ENCODE measurements at places on chromosomes 7 and 10.

DNA sequence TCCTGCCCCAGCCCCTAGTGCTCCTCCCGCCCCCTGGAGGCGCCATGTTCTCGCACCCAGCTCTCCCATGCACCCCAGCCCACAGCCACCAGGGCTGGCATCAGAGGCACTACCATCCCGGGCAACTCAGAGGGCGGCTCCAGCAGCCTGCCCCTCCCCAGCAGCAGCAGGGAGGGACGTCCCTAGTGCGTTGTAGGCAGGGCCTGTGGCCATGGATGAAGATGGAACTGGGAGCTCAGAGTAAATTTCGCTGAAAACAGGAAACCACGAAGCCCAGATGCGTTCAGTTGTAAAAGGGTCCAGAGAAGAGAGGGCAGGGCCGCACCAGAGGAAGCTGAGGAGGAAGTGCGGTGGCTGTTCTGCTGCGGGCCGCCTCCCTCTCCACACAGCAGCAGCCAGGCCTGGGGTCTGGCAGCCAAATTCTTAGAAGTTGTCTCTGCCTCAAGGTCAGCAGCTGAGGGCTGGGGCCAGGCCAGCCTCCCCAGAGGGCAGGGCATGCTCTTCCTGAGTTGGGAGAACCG, 24.6 kb downstream of the VSIR start:
- DNase-seq: peak; percentile 53

- DNase-seq: no peak
These were observed 199.1 kb upstream of the AHR start for GRCh38 chr7:17099083-17099973.

DNA sequence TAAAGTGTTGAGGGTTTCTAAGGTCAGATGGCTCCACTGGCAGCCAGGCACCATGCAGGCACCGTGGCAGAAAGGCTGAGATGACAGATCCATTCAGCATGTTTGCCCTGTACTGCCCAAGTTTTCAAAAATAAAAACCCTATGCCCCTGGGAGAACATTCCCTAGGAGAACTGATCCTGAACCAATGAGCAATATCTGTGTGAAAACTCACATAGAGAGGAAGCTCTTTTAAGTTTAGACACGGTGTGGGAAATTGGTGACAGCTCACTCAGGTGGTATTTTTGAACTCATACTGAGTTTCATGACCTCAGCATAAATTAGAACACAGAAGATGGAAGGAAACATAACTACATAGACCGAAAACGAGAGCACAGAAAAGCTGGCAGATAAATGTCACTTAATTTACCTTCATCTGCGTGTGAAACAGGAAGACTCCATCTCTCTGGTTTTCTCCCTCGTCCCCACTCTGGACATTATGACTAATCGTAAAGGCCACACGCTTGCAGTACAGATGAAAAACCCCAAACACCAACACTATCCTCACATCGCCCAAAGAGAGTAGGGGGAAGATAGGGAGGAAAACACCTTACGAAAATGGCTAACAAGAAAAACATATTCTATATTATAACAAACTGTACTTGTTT, 127.8 kb downstream of the ICA1 start:
- no peak for DNase-seq

- no peak for DNase-seq
These were observed 63.7 kb upstream of the ZPBP start for GRCh38 chr7:50156706-50157105.

DNA sequence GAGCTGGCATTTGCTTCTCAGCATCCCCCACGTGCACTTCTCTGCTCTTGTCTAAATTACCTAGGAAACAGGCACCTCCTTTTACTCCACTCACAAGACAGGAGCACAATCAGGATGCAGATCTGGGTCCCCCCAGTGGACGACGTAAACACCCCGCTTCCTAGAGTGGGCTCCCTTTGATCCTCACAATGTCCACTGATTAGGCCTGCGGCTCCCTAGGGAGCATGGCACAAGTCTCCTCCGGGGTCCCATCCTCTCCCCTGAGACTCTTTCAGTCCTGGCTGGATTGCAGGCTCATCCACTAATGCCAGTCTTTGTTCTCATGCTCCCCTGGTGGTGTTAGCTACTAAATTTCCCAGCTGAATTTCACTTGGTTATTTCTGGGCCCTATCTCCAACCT, 98.3 kb downstream of the GLI3 start:
- DNase-seq: no peak

DNA sequence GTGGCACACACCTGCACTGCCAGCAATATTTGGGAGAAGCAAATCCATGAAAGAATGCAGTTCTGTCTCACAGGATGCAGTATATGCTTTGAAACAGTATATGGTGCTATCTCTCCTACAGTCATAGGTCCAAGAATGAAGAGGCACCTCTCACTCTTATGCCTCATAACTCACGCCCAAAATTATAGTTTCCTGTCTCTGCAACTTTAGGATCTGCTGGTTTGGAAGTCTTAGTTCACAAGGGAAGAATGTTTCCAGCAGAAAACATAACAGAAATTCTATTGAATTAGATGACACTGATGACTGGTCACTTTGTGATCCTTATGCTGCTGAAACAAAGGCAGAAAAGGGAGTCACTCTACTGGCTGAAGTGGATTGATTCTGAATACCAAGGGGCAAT, 5.7 kb downstream of the C10orf67 start:
- no peak for DNase-seq

- peak; percentile 31 for DNase-seq
These were observed 28.1 kb downstream of the EPHB4 start for GRCh38 chr7:100799037-100799896.

DNA sequence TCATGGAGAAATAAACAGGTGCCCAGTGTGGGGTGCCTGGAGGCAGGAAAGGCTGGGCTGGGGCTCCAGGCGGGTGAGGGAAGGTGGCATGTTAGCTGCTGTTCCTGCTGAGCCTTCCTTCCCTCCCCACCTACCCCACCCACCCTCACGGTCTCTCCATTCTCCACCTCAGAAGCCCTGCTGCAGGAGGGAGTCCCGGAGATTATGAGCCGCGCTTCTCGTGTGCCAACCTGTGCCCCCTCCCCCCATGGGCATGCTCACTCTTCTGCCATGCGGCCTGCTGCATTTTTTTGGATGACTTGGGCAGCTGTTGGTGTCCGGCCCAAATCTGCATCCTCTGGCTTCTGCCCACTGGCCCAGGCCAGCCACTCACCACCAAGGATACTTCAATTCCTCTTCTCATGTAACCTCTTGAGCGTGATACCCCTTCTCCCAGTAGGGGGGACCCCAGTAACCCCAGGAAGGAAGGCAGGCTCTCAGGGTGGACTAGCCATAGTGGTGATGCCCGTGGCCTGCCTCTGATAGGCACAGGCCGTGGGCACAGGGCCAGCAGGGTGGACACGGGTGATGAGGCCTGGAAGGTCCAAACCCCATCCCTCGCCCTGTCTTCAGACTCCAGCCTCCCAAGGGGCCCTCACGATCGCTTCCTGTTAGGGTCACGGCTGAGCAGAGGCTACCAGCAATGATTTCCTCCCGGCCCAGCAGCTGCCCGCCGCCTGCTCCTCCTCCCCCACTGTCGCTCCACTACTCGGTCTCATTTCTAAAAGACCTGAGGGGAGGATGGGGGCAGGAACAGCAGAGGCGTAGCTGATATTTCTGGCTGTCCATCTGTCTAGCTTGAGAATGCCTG, 27.8 kb downstream of the UNC5B start:
- no peak for DNase-seq

DNA sequence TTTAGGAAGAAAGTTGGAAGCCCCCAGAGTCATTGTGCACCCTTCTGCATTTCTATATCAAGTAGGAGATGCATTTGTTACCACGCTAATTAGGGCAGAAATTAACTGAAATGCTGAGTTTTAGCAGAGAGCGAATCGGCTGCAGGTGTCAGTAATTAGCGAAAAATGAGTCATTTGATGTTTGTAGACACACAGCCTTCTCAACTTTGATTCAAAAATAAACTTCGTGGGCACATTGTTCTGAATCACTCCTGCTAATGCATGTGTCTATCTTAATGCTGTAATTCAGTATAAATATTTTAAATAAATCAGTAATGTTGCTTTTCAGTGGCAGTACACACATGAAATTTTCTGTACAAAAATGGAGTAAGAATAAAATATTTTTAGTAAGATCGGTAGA, 109.5 kb upstream of the CARD11 start:
- DNase-seq: no peak

DNA sequence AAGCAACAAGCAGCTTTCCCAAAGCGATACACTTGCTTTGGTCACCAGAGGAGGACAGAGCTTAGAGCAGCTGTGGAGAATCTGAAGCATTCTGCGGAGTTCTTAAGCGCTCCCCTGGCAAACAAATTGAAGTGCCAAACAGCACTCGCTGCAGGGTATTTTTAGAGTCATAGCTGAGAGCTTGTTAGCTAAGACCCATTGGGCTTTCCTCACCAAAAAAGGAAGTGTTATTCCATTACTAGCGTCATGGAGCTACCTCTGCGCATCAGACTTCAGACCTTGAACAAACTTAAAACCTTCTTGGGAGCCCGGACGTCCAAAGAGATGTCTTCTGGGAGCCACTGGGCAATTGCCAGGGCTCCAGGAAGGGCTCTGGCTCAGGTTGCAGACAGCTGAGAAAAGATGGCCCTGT, 23.2 kb upstream of the BMPR1A start:
- DNase-seq: no peak

GRCh38 chr7:12802070-12802469, 114.6 kb downstream of the ARL4A start:
- no peak for DNase-seq

DNA sequence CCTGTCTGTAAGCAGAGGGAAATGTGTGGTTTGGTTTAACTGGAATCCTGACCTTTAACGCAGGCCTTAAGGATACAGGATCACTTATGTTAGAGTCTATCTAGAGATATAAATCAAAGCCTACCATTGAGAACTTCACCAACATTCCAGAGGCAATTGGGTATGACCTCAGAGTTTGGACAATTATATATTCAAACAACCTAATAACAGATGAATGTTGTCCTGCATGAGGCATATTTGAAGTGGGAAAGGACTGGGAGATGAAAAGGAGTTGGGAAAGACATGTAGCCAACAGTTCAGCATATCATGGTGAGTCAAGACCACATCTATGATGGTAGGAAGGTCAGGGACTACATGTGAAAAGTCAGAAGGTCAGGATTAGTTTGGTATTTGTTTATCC, 274.2 kb downstream of the DOCK4 start:
- DNase-seq: no peak

GRCh38 chr7:75867390-75867717, 11.5 kb upstream of the RHBDD2 start:
- DNase-seq: no peak

DNA sequence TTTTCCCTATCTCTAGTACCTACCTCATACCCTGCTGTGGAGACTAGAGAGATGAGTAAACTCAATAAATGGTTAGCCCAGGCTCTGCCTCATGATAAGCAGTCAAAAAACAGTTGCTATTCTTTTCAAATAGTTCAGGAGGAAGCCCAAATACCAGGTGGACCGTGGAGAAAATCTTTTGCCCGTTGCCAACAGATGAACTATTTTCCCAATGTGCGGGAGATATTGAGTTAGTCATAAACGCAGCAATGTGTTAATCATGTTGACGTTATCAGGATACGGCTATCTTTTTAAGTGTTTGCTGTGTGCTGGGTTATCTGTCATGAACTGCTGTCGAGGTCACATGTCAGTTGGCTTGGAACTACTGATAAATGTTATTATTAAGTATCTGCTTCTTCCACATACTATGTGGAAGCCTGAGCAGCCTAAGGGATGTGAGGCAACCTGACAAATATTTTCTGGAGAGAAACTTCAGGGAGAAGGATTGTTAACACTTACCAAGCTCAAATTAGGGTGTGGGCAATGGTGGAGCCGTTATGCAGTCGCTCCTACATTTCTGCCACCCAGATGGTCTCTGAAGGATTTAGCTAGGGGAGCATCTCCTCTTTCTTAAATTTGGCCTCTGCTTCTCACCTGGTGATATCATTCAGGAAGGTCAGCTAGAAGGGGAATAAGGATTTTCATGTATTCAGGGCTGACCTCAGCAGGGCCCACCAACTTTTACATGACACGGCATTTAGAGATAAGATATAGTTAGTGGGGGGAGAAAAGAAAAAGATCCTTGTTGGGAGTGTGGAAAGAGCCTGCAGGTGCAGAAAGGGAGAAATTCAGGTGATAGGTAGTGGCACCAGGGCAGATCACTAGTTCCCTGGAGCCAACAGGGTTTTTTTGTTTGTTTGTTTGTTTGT, 33.5 kb upstream of the SLC26A3 start:
- DNase-seq: no peak

GRCh38 chr7:100867776-100868485, 744 bp downstream of the TRIP6 start:
- no peak for DNase-seq

GRCh38 chr7:157009778-157010587, 480 bp downstream of the MNX1 start:
- DNase-seq: no peak

GRCh38 chr10:77177161-77177560, 460.4 kb downstream of the KCNMA1 start:
- DNase-seq: no peak

- DNase-seq: no peak
These were observed 207.9 kb downstream of the TNS3 start for GRCh38 chr7:47373871-47374451.

- DNase-seq: no peak
These were observed 252.6 kb upstream of the ANKRD30A start for GRCh38 chr10:36872702-36873393.

DNA sequence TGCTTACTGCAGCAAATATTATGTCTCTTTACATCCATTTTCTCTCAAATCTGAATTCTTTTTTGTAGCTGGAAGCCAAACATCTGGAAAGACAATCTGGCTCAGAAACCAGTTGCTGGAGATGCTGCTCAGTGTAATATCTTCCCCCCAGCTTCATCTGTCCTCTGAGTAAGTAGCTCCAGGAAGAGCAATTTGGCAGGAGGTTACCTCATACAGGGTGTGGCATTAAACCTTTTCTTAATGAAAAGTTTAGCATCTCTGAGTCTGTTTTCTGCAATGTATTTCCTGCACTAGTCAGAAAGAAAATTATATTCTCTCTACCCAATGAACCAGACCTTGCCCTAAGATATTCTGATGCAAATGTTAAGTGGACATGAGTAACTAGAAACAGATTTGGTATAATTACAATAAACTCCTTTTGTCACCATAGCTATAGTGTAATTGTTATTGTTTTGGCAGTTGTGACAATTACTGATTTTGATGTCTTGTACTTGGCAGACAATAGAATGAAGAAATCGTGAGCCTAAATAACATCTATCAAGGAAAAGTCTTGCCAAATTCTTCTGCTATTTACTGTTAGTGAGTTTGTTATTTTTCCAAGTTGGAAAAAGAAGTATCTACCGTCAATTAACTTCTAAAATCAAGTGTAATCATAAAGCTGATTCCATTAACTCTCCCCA, 123.3 kb downstream of the WDFY4 start:
- DNase-seq: no peak

DNA sequence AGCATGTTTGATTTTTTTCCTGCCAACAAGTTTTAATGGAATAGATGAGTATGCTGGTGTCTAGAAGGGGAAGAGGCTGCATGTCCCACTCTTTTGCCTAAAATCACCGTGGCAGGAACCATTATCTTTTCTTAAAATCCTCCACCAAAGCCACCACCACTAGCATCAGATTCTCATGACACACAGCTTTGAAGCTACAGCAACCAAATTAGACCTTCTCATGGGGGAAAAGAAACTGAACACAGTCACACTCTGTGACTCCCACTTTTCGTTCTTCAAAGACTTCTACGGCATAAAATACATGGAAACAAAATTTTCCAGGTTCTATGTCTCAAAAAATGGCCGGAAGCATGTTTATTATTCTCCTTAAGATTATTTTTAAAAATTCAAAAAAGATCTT, 81.8 kb downstream of the SGMS1 start:
- no peak for DNase-seq
